ENCODE measurements at places on chromosomes 11 and 22. TPM values are rescaled to one million over a fixed set of nuclear protein-coding genes. Genes with fewer than 3 reads are reported as not detected.

The OR2AG2 gene
- total RNA-seq = 0.78 TPM

The IFT27 gene
- 54.2 TPM for total RNA-seq

The F2 gene
- 0.29 TPM for total RNA-seq

The AP5B1 gene
- total RNA-seq = 13.2 TPM

The MADD gene
- total RNA-seq = 115 TPM

The ST14 gene
- 0.12 TPM for total RNA-seq

The ACCSL gene
- not detected for total RNA-seq

The CNTN5 gene
- 1.6 TPM for total RNA-seq

The DEUP1 gene
- total RNA-seq = not detected

Measured in glutamatergic neuron (in vitro differentiated cells).